Thoracic aorta endothelial cell (primary cell): ENCODE measurements at places on chromosomes 2 and 18. TPM values are rescaled to one million over a fixed set of nuclear protein-coding genes. Genes with fewer than 3 reads are reported as not detected.

GREB1L gene
- total RNA-seq: 1.1 and 1.7 TPM in 2 replicates

PRSS56 gene
- not detected in 2 replicates for total RNA-seq

CHRND gene
- total RNA-seq: not detected in 2 replicates

PDCD1 gene
- total RNA-seq: not detected in 2 replicates

FER1L5 gene
- total RNA-seq: under 0.01 and 0.07 TPM in 2 replicates

TRIM43 gene
- total RNA-seq: 0.07 TPM in 1 of 2 replicates, not detected in the other

IL37 gene
- not detected in 2 replicates for total RNA-seq

KIF3C gene
- 19.2 and 22.2 TPM in 2 replicates for total RNA-seq

DTYMK gene
- 60.6 and 64.4 TPM in 2 replicates for total RNA-seq

FSHR gene
- not detected in 2 replicates for total RNA-seq

POTEC gene
- not detected in 2 replicates for total RNA-seq

PMAIP1 gene
- total RNA-seq: 15.7 and 16.6 TPM in 2 replicates

ZAP70 gene
- under 0.01 TPM in 1 of 2 replicates, not detected in the other for total RNA-seq

ELOA2 gene
- total RNA-seq: not detected in 2 replicates

CPLX4 gene
- total RNA-seq: not detected in 2 replicates

ABCG5 gene
- not detected in 2 replicates for total RNA-seq

INHA gene
- total RNA-seq: not detected in 2 replicates

CLK1 gene
- total RNA-seq: 87.8 and 104 TPM in 2 replicates

SATB2 gene
- total RNA-seq: 1.3 and 2.7 TPM in 2 replicates

CNDP2 gene
- 71.5 and 98.6 TPM in 2 replicates for total RNA-seq

EFR3B gene
- total RNA-seq: 0.13 and 0.22 TPM in 2 replicates

GKN2 gene
- not detected in 2 replicates for total RNA-seq

IL1R2 gene
- 0.27 TPM in 1 of 2 replicates, not detected in the other for total RNA-seq

AP1S3 gene
- 3.7 and 7.3 TPM in 2 replicates for total RNA-seq

GPR35 gene
- 0.13 and 0.14 TPM in 2 replicates for total RNA-seq

SPATS2L gene
- total RNA-seq: 52.8 and 56.6 TPM in 2 replicates

LRRTM4 gene
- not detected in 2 replicates for total RNA-seq

ANKRD53 gene
- 0.13 and 0.50 TPM in 2 replicates for total RNA-seq

DES gene
- not detected in 2 replicates for total RNA-seq

LYPD1 gene
- total RNA-seq: 2.5 and 58.1 TPM in 2 replicates

GPBAR1 gene
- total RNA-seq: 0.07 and 0.40 TPM in 2 replicates

SGPP2 gene
- not detected in 2 replicates for total RNA-seq

DBI gene
- 96.1 and 124 TPM in 2 replicates for total RNA-seq

NPPC gene
- not detected in 2 replicates for total RNA-seq

ALPG gene
- not detected in 2 replicates for total RNA-seq

GFPT1 gene
- 44.2 and 51.6 TPM in 2 replicates for total RNA-seq

SPHKAP gene
- not detected in 2 replicates for total RNA-seq

ALPI gene
- not detected in 2 replicates for total RNA-seq

RAX gene
- total RNA-seq: not detected in 2 replicates

ID2 gene
- total RNA-seq: 8.1 and 13.7 TPM in 2 replicates

CRYGD gene
- total RNA-seq: not detected in 2 replicates

KRTCAP3 gene
- total RNA-seq: 0.53 and 0.57 TPM in 2 replicates

ZBTB7C gene
- total RNA-seq: under 0.01 TPM in 1 of 2 replicates, not detected in the other

FOXI3 gene
- total RNA-seq: not detected in 2 replicates

ZNF396 gene
- 0.40 and 1.3 TPM in 2 replicates for total RNA-seq

CD8B2 gene
- total RNA-seq: not detected in 2 replicates

GCKR gene
- 9.2 and 9.6 TPM in 2 replicates for total RNA-seq

TMEM237 gene
- total RNA-seq: 42.1 and 69.7 TPM in 2 replicates

CCDC93 gene
- 36.3 and 40.7 TPM in 2 replicates for total RNA-seq

MRPS5 gene
- 53.3 and 62.5 TPM in 2 replicates for total RNA-seq

RUFY4 gene
- total RNA-seq: not detected in 2 replicates

SCN9A gene
- total RNA-seq: 1.1 and 2.1 TPM in 2 replicates

IMP4 gene
- total RNA-seq: 98.8 and 114 TPM in 2 replicates

TLX2 gene
- not detected in 2 replicates for total RNA-seq
